Melanocyte of skin (primary cell): ENCODE measurements at places on chromosomes 1 and 21. TPM values are rescaled to one million over a fixed set of nuclear protein-coding genes. Genes with fewer than 3 reads are reported as not detected.

Gene AK2
- total RNA-seq, result 217 and 320 TPM in 2 replicates

Gene ERICH3
- total RNA-seq, result not detected in 2 replicates

Gene C1orf94
- total RNA-seq, result not detected in 2 replicates

Gene RIMS3
- 1.00 and 1.4 TPM in 2 replicates for total RNA-seq

Gene IQCC
- 1.7 and 2.2 TPM in 2 replicates for total RNA-seq

Gene CLIC6
- under 0.01 TPM in 1 of 2 replicates, not detected in the other for total RNA-seq

Gene SH2D5
- 1.3 and 1.5 TPM in 2 replicates for total RNA-seq

Gene SLAMF6
- total RNA-seq, result not detected in 2 replicates
